Urothelium cell line (cell line): ENCODE measurements at places on chromosomes 12 and 14.

DNA sequence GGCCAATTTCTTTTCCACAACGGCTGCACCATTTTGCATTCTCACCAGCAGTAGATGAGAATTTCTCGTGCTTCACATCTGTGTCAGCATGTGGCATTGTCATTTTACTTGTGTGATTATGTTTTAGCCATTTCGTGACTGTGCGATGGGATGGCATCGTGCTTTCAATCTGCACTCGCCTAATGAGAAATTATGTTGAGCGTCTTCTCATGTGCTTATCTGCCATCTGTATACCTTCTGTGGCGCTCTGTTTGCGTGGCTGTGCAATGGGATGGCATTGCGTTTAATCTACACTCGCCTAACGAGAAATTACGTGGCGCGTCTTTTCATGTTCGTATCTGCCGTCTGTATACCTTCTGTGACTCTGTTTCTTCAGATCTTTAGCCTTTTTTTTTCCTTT lies 14.9 kb upstream of the GPR132 start:
- DNase-seq, result no peak

- DNase-seq, result no peak
Measured at GRCh38 chr14:90568405-90568804, 171.6 kb downstream of the CALM1 start.

- DNase-seq, result peak; percentile 81
Measured at GRCh38 chr14:70045844-70046535, 142.8 kb downstream of the SLC8A3 start.

DNA sequence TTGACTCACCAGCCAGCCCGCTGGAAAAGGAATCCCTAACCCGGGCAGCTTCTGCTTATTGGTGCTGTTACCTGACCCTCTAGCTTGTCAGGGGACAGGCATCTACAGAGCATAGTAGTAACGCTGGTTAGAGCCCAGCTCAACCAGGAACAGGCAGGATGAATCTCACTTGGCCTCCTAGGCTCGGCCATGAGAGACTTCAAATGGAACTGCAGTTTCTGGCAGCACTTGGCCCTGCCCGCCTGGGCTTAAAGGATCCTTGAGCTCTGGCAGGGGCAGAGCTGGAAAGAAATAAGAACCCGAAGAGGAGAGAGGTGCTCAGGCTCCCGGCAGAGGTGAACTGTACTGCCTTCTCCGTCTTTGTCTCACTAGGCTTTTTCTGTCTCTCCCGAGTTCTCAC lies 2.3 kb upstream of the LHX5 start:
- no peak for DNase-seq

DNA sequence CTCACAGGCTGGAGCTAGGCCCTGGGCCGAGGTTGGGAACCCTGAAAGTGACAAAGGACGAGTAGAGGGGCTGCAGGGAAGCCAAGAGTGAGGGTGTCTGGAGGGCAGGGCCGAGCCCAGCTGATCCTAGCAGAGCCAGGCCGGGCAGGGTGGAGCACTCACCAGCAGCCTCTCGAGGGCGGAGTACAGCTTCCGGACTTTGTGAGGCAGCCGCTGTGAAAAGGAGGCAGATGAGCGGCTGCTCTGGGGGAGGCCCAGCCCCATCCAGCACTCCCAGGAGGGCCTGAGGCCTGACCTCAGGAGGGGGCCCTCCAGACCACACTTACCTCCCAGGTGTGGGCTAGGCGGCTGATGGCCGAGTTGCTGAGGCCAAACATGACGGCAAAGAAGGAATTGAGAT lies 14.7 kb upstream of the ENDOU start:
- DNase-seq, result no peak

DNA sequence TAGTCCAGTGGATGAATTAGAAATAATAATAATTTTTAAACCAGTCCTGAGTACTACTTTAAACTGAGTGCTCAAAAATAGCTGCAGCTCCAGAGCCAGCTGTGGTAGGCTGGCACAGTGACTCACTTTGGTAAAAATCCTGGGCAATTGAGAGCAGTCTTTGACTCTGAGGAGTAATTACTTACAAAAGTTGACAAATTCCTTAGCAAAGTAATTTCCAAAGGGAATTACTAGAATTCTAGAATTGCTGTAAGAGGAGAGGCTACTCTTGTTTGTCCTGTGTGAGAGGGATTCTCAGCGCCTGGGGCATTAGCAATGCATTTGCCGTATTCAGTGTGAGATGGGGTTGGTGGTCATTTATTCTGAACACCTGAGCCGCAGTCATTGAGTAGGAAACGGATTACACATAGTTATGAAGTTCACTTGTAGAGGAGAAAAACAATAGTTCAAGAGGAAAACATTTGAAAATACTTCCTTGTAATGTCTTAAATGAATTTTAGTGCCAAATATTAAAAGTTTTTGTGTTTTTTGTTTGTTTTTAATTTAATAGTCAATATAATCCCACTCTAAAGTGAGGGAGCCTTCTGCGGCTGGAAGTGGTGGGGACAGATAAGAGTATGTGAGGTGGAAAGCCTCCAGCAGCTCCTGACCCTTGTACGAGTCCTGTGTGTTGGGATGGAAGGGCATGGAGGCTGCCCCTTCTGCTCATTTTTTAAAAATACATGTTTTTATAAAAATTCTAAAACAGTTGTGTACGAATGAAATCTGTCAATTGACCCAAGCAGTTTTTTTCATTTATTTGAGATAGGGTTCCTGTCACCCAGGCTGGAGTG lies 41.9 kb downstream of the EID3 start:
- DNase-seq, result no peak

GRCh38 chr12:70482764-70483163 lies 116.7 kb downstream of the KCNMB4 start:
- no peak for DNase-seq

DNA sequence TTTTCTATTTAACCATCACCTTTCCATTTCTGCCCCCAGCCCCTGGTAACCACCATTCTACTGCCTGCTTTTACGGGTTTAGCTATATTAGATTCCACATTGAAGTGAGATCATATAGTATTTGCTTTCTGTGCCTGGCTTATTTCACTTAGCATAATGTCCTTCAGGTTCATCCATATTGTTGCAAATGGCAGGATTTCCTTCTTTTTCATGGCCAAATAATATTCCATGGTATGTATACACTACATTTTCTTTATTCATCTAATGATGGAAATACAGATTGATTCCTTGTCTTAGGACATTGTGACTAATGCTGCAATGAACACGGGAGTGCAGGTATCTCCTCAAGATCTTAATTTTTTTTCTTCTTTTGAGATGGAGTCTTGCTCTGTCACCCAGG lies 202.2 kb downstream of the APAF1 start:
- no peak for DNase-seq

- peak; percentile 50 for DNase-seq
Measured at GRCh38 chr14:21136024-21136423, 19.8 kb downstream of the OR5AU1 start.

- DNase-seq, result peak; percentile 51
Measured at GRCh38 chr12:126784328-126784921, 1482.5 kb upstream of the TMEM132C start.

- DNase-seq, result peak; percentile 40
Measured at GRCh38 chr14:35046751-35047536, 872 bp downstream of the FAM177A1 start.

- DNase-seq, result no peak
Measured at GRCh38 chr12:75294797-75295196, 35.3 kb downstream of the CAPS2 start.

GRCh38 chr12:114400361-114400811 lies 5.6 kb downstream of the TBX5 start:
- DNase-seq, result no peak

- no peak for DNase-seq
Measured at GRCh38 chr14:80077262-80077661, 134.0 kb downstream of the DIO2 start.

DNA sequence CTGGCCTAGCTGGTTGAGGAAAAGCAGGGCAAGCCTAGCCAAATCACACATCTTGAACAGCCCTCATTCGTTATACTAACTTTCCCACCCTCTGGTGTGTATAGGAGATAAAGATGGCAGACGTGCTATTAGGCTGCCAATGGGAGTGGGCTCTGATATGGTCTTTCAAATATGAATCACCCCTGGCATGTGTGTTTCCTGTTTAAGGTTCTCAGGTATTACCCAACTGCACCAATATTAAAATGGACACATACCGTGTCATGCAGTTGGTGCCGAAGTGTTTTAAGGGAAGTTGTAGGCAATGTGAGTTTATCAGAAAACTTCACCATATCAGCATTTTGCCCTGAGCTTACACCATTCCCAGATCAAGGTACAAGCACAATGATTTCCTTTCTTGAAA lies 33.4 kb downstream of the CHST11 start:
- DNase-seq, result no peak

- no peak for DNase-seq
Measured at GRCh38 chr14:83883732-83884131, 1646.2 kb upstream of the FLRT2 start.

GRCh38 chr12:127599436-127599835 lies 667.5 kb upstream of the TMEM132C start:
- no peak for DNase-seq

DNA sequence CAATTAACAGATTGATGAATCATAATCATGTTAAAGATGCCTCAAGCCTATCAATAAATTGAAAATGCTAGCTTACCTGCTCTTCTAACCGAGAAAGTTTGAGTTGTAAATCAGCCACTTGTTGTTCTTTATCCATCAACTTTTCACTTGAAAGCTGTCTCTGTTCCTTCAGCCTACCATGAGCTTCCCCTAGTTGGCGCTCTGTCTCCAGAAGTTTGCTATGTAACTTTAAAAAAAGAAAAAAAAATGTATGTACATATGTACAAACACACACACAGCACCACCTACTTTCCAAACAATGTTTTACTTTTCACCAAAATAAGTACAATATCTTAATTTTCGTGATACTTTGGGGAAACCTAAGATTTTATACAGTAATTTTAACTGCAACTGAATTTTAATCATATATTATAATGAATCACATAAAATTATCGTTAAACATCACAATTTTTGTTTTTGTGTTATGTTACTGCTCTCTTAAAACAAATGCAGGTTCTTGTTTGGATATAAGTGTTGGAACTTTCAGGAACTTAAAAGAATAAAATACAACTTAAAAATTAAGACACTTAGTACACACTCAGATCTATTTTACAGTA lies 101.2 kb downstream of the EEA1 start:
- peak; percentile 13 for DNase-seq
